Natural killer cell (primary cell): ENCODE measurements at places on chromosomes 6 and 20. TPM values are rescaled to one million over a fixed set of nuclear protein-coding genes. Genes with fewer than 3 reads are reported as not detected.

BNIP5 gene
- total RNA-seq = not detected

BLCAP gene
- 77.9 TPM for total RNA-seq

MAPK14 gene
- total RNA-seq = 84.5 TPM

HLA-DQA2 gene
- total RNA-seq = not detected

NNAT gene
- not detected for total RNA-seq

TNNC2 gene
- 1.5 TPM for total RNA-seq

OR2B2 gene
- total RNA-seq = not detected

BLOC1S5 gene
- total RNA-seq = 15.9 TPM

TSPO2 gene
- total RNA-seq = not detected

SALL4 gene
- 0.42 TPM for total RNA-seq

SEL1L2 gene
- total RNA-seq = not detected

NEURL2 gene
- total RNA-seq = 0.89 TPM

RSPO3 gene
- not detected for total RNA-seq

SLC44A4 gene
- total RNA-seq = 0.48 TPM

BACH2 gene
- 32.7 TPM for total RNA-seq

MRAP2 gene
- total RNA-seq = not detected

TFB1M gene
- 20.1 TPM for total RNA-seq

PTPRT gene
- not detected for total RNA-seq

LEMD2 gene
- total RNA-seq = 109 TPM

KIAA1755 gene
- not detected for total RNA-seq

PCK1 gene
- total RNA-seq = not detected

KCNS1 gene
- total RNA-seq = not detected

RPRD1B gene
- 87.3 TPM for total RNA-seq

PLEKHG1 gene
- 0.29 TPM for total RNA-seq

GPR6 gene
- not detected for total RNA-seq

ZBTB9 gene
- total RNA-seq = 5.1 TPM

BPI gene
- total RNA-seq = not detected

GNAS-AS1 gene
- total RNA-seq = 0.66 TPM

PHACTR1 gene
- 5.2 TPM for total RNA-seq
